ENCODE measurements at places on chromosomes 1 and 21.

GRCh38 chr1:34547046-34547674 is 207.7 kb upstream of the GJB5 start:
- DNase-seq, result no peak

- DNase-seq, result peak; percentile 49
Measured at GRCh38 chr21:31604591-31605190, 54.8 kb upstream of the SOD1 start.

DNA sequence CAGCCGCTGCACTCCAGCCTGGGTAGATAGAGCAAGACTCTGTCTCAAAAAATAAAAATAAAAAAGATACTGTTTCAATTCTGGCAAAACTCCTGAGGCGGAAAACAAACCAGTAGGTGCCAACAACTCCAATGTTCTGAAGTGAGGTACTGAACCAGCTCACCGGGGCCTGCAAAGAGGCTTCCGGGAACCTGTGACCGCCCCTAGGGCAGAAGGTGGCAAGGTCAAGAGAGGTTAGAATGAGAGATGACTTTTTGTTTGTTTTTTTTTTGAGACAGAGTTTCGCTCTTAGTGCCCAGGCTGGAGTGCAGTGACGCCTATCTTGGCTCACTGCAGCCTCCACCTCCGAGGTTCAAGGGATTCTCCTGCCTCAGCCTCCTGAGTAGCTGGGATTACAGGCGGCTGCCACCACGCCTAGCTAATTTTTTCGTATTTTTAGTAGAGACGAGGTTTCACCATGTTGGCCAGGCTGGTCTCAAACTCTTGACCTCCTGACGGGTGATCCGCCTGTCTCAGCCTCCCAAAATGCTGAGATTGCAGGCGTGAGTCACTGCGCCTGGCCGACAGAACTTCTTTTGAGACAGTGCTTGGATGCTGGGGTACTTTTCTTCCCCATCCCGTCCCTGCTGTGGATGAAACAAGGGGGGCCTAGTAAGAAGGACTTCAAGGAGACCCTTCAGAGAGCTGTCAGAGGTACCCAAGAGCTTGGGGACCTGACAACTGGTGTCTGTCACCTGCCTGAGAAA is 91.9 kb upstream of the SLC25A33 start:
- no peak for DNase-seq

- no peak for DNase-seq
Measured at GRCh38 chr1:119372503-119373086, 4.0 kb downstream of the HAO2 start.

DNA sequence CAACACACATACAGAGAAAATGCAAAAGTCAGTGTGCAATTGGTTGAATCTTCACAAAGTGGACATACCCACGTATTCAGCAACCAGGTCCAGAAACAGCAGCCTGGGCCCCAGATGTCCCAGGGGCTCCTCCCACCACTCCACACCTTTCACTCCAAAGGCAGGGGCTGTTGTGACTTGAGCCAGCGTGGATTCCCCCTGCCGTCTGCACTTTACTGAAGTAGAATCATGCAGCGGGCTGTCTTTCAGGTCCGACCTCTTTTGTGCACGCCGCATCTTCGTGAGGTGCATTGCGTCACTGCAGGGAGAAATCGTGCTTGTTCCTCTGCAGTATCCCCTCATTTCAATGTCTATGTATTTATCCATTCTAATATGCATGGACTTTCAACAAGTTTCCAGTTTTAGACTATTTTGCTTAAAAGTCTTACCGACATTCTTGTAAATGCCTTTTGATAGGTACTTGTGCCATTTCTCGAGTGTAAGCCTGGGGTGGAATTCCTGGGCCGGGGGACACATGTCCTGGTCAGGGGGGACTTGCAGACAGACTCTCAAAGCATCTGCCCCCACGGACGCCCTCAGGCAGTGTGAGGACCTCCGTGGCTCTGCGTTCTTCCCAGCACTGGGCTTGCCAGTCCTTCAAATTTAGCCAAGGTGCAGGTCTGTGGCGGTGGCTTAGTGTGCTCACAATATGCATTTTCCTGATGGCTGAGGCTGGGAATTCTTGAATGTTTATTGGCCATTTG is 29.3 kb upstream of the ACTRT2 start:
- no peak for DNase-seq

DNA sequence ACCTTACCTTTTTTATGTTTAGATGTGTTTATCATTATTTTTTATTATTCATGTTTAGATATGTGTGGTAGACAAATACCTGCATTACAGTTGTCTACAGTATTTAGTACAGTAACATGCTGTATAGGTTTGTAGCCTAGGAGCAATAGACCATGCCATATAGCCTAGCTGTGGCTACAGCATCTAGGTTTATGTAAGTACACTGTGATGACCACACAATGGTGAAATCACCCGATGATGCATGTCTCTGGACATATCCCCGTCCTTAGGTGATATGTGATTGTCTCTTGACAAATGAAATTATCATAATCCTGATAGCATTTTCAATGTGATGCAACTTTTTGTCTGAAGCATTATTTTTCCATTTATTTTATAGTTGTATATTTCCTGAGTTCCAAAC is 121.2 kb downstream of the DISP1 start:
- no peak for DNase-seq

- no peak for DNase-seq
Measured at GRCh38 chr1:104699433-104699832, 949.7 kb downstream of the AMY1C start.

- DNase-seq, result peak; percentile 8
Measured at GRCh38 chr21:34126269-34126668, 52.9 kb downstream of the MRPS6 start.

GRCh38 chr1:14137411-14138134 is 437.6 kb downstream of the PRDM2 start:
- DNase-seq, result no peak

- DNase-seq, result no peak
Measured at GRCh38 chr21:28856588-28857250, 136.0 kb downstream of the LTN1 start.

- no peak for DNase-seq
Measured at GRCh38 chr1:44553771-44554170, 120.5 kb downstream of the TMEM53 start.

DNA sequence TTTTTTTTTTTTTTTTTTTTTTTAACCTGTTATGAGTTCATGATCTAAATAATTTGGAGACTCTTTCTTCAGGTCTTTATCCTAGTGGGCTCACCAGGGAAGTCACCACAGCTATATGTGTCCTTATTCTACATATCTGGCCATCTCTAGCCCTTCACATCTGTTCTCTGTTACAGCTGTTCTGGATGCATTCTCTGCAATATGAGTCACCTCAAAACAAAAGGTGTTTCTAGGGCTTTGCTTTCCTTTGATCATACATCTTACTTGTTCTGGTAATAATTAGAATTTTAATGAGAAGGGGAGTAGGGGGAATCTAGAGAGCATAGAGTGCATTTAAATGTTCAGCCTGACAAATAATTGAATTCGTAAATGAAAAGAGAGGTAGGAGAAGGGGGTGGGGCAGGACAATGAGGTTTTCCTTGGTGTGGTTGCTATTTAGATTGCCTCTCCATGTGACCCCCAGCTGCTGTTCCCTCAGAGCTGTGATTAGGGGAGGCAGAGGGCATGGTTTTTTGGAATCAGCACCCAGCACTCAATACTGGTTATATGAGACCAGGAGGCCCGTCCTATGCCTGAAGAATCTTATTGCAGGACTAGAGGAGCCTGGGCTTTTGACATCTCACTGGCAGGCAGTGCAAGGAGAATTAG is 8.0 kb downstream of the SYT6 start:
- no peak for DNase-seq

GRCh38 chr1:172185211-172185610 is 235.3 kb upstream of the C1orf105 start:
- DNase-seq, result no peak

DNA sequence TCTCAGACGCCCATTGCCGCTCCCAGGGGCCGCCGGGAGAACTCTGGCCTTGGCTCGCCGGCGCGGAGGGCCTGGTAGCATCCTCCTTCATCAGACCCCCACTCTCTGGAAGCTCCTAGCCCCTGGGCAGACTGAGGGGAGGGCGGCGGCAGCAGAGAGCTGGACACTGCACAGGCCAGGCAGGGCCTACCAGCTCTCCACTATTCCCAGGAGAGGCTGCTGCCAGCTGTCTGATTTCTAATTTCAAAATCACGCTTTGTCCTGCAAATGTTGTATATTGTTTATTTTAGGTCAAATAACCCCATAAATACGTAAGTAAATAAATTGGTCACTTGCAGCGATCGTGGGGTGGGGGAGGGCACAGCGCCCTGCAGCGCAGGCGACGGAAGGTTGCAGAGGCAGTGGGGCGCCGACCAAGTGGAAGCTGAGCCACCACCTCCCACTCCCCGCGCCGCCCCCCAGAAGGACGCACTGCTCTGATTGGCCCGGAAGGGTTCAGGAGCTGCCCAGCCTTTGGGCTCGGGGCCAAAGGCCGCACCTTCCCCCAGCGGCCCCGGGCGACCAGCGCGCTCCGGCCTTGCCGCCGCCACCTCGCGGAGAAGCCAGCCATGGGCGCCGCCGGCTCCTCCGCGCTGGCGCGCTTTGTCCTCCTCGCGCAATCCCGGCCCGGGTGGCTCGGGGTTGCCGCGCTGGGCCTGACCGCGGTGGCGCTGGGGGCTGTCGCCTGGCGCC is at the start of gene MTARC1:
TSS of gene MTARC1 (plus strand) at position 577 of the 732 bp plus-strand sequence. CDS start at position 609, 32 bp downstream.
- no peak for DNase-seq

GRCh38 chr1:205118752-205119151 is 3.0 kb downstream of the RBBP5 start:
- DNase-seq, result no peak

- DNase-seq, result no peak
Measured at GRCh38 chr1:3074297-3074741, 5.3 kb downstream of the PRDM16 start.

DNA sequence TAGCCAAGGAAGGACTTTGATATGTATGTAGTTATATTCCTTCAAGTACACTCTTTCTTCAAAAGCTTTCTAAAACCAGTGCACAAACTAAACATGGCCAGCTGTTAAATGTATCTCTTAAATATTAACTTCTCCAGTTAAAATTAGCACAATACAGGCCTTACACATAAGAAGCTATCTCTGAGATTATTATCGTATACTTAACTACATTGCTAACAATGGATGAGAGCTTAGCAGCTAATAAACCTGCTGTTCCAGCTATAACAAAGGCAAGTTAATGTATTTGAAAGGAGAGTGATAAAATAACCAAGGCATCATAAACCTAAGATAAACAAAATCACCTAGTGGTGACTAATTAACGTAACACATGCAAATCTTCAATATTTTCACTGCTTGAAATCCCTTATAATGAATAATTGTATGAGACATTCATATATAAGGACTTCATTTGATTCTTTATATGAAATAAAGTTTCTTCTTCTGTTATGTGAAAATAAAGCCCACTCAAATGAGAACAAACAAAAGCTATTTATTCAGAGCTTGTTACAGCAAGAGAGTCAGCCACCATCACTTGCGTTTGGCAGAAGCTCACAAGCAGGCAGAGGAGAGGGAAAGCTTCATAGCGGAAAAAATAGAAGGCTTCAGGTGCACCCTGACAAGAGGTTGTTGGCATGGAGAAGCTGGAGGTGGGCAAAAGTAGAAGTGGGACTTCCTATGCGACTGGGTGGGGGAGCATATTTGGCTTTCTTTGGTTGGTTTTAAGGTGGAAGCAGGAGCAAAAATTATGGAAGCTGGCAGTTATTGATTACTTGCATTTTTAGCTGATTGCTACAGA is 274.1 kb upstream of the CHRM3 start:
- DNase-seq, result no peak

DNA sequence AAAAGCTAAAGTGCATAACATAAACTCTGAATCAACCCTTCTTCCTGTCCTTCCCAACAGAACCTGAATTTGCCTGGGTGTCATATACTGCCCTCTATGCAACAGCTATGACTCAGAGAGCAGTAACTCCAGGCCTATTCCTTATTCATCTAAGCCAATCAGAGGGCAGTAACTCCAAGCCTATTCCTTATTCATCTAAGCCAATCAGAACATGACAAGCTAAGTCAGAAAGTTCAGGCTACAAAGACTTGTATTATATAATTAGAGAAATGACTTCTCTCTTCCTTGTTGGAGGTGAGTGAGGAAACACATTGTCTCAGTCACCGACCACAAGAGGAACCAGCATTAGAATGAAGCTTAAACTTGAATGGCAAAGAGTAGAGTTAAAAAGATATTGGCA is 26.2 kb upstream of the TADA1 start:
- no peak for DNase-seq

DNA sequence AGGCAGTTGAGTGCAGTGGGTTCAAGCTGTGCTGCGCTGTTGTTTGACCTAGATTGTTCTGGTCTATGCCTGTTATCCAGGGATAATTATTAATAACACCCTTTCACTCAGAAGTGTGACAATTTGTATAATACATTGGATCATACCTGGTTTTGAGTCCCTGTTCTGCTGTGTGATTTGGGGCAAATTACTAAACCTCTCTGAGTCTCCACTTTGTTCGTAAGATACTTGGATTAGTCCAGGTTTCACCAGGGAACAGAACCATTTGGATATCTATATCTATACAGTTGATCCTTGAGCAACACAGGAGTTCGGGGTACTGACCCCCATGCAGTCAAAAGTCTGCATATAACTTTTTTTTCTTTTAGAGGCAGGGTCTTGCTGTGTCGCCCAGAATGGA is 2.3 kb downstream of the NENF start:
- no peak for DNase-seq

DNA sequence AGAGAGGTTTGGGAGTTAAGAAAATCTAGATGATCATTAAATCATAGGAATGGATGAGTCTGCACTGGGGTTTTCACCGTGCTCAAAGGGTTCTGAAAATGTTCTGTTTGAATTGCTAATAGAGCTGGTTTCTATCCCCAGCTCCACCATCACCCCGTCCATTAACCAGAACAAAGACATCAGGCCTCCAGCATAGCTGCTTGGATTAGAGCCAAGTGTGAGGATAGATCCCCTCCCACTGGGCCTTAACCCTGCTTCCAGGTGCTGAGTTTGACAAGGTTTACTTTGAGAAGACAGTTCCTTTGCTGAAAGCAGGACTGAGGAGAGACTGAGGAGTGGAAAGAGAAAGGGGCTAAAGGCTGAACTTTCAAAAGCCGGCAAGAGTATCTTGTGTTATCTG is 48.3 kb downstream of the MPZL1 start:
- DNase-seq, result no peak

GRCh38 chr1:9105336-9105867 is 23.5 kb downstream of the GPR157 start:
- DNase-seq, result no peak

GRCh38 chr1:77039739-77040138 is 172.5 kb downstream of the ST6GALNAC5 start:
- DNase-seq, result no peak

DNA sequence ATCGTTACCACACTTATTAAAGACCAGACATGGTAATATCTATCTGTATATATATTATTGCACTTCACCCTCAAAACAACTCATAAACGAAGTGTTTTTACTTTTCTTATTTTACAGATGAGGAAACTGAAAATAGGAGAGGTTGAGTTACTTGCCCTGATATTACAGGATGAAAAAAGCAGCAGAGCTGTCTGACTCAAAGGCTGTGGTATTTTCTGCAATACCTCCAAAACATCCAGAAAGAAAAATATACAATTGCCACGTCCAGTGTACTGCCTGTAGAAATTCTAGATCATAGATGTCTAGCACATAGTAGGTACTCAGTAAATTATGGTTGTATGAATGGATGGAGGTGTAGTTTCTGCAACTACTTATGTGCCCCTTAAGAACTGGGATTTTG is 5.2 kb upstream of the TARBP1 start:
- DNase-seq, result no peak

- no peak for DNase-seq
Measured at GRCh38 chr1:76144247-76144646, 69.7 kb downstream of the ST6GALNAC3 start.
